Activated CD4-positive, alpha-beta T cell treated with anti-CD3 and anti-CD28 coated beads, Interleukin-10, Interleukin-2, amounts not matched to agents 100 ng/mL and 50 ng/mL, durations not matched to agents 16 hours and 8 hours (primary cell): ENCODE measurements at places on chromosomes 5 and 9.
A peak's percentile ranks its signal among the peaks of the same experiment; 100 is the strongest.

GRCh38 chr5:36377192-36377591, 75.5 kb upstream of the RANBP3L start:
- DNase-seq = no peak

DNA sequence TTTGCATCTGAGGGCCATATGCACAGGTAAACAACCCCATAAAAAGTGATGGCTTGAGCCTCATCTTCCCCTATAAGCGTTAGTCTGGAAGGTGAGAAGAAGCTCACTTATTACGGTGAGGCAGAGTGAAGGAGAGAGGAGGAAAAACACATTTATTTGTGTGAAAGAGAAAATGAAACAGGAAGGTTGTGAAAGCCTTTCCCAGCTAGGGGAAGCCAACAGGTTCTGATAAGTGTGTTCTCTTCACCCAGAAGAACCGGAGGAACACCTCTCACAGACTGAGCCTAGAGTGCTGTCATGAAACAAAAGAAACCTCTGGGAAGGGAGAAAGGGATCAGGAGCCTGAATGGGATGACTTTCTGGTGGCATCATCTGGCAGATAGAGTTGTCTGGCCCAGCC, 192.5 kb downstream of the PTTG1 start:
- no peak for DNase-seq

DNA sequence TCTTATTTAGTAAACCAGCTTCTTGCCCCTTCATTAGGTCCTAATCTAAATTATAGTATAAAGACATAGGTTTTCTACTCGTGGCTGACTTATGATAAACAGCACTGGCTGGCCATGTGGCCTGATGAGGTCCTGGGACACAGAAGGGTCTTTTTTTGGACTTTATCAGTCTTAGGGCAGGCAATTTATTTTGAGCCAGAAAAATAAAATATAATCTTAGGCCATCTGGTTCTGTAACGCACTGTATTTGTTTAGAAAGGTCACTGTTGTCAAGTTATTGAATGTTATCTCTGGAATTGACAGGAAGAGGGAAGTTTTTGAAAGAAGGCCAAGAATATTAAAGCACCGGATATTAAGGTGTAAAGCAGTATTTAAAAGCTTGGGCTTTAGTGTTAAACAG, 53.9 kb downstream of the RFX3 start:
- DNase-seq = no peak

DNA sequence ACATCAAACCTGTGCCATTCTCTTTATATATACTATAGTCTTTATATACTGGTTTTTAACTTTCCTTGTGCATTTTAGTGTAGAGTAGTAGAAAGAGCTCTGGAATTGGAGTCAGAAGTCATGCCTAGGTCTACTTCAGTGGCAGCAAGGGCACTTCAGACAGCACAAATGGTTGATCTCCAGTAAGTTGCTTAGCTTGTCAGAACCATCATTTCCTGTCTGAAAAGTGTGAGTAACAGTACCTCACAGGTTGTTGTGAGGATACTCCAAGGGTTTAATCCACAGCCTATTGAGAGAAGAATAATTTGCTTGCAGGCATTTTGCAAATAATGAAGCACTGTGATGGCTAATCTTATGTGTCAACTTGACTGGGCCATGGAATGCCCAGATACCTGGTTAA, 95.8 kb upstream of the NR4A3 start:
- no peak for DNase-seq

GRCh38 chr5:56745864-56746263, 69.5 kb upstream of the MAP3K1 start:
- no peak for DNase-seq

DNA sequence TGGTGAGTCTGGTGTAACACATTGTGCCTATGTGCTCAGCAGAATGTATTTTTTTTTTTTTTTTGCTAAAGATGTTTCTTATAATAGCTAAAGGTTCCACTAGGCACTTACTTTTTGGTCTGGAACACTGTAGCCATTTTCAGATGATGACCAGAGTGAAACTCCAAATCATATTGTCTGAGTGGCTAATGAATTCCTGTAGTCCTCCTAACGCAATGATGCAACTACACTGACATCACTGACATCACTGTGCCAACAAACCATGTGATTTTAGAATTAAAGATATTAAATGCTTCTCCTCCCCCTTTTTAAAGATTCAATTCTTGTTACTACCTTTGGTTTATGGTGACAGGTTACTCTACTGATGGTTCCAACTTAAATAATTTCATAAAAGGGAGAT, 28.8 kb downstream of the JAKMIP2 start:
- DNase-seq = no peak

DNA sequence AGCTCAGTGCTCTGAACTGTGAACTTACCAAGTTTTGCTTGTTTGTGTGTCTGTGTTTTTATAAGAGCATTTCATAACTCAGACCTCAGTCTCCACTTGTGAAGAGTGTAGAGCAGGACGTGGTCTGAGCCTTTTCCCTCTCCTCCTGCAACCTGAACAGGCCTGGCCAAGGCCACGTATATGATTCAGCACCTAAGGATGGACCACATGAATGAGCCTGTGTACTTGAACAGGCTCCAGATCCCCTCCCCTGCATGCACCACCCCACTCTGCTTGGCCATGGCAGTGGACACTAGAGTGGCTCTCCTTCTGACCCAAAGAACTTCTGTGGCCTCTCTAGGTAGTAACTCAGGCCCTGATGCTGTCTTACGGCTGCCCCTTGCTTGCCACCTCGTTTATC, 125.9 kb upstream of the FSTL4 start:
- DNase-seq = no peak

DNA sequence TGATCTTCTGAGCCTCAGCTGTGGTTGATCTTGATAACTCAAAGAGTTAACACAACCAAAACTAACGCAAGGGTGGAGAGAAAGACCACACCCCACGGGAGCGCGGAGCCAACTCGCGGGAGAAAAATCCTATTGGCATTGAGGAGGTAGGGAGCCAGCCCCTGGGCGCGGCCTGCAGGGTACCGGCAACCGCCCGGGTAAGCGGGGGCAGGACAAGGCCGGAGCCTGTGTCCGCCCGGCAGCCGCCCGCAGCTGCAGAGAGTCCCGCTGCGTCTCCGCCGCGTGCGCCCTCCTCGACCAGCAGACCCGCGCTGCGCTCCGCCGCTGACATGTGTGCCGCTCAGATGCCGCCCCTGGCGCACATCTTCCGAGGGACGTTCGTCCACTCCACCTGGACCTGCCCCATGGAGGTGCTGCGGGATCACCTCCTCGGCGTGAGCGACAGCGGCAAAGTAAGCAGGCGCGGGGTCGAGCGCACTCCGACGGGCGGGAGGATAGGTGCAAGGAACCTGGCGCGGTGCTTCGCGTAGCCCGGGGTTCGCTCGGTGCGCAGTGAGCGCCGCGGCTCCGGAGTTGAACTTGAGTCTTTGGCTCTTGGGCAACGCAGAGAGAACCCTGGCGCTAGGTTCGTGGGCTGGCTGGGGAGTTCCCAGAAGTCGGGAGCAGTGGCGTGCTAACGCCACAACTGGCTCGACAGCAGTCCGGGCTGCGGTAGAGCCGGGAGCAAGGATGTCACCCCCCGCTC, at the start of gene GDA:
Gene GDA (plus strand): TSS at position 210 of the 745 bp plus-strand sequence. CDS start 120 bp downstream, at position 330.
- DNase-seq = no peak

DNA sequence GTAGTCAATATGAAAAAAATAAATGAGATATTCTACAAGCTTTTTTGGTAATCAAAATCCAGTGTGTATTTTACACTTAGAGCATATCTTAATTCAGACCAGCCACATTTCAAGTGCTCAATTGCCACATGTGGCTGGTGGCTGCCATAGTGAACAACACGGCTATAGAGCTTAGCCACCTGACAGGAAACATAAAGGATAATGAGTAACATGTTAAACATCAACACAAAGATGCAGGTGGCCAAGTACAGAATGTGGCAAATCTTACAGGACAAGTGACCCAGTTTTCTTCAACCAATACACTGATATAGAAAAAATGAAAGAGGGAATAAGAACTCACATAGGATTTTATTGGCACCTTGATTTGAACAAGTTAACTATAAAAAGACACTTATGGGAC, 61.4 kb downstream of the KIF24 start:
- DNase-seq = no peak

DNA sequence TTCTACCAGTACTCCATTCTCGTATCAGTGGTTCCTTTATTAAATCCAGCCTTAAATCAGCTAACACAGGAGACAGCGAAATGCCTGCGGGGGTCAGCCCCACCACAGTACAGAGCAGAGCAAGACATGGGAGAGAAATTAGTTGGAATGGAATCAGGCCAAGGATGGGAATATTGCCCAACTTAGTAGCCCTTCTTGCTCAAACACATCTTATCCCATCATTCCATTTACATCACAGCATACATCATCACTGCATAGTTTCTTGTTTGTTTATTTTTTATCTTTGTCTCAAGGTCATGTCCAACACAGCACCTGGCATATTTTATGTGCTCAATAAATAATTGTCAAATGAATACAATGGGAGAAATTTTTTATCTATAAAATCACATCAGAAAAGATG, 34.3 kb upstream of the DAB2 start:
- no peak for DNase-seq

- no peak for DNase-seq
Measured at GRCh38 chr5:168179192-168179593, 112.3 kb upstream of the WWC1 start.

DNA sequence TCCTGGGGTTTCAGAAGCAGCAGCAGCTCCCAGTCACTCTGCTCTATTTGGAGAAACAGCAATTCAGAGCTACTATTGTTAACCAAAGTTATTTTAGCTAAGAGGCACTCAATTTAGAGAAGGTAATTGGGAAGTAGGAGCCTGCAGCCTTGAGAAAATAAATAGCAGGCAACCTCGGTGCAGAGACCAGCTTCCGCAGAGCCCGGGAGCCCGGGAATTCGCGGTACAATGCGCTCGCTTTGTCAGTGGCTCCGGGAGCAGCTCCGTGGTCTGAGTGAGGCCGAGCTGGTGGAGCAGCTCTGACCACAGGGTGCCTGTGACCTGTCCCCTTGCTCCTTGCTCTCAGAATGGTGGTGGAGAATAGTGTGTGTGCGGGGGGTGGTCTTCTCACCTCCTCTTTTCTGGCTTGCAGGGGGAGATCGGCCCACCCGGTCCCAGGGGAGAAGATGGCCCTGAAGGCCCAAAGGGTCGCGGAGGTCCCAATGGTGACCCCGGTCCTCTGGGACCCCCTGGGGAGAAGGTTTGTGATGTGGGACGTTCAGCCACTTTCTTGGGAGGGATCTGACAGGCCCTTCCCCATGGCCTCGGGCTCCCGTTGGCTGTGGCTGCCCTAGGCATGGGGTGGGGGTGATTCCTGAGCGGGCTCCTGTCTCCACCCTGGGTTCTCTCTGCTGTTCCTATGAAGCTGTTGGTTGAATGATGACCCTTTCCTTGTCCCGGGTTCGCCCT, 95.9 kb upstream of the FCN2 start:
- DNase-seq = no peak

DNA sequence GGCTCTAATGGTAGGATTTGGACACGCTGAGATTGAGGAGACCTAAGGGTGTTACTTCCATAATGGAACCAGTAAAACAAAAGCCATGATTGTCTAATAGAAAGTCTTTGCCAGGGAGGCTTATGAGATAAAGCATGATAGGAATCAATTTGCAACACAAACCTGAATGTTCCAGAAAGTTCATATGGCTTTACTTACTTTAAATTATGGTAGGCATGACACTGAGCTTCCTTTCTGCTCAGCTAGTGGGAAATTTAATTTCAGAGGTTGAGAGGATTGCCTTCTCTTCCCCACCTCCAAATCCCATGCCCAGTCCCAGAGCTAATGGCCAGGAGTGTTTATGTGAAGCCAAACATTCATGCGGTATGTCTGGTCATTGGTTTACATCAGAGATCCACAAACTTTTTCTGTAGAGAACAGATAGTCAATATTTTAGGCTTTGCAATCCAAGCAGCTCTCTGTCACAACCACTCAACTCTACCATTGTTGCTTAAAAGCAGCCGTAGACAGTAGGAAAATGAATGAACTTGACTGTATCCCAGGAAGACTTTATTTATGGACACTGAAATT, 114.5 kb downstream of the UGCG start:
- no peak for DNase-seq

- DNase-seq = no peak
Measured at GRCh38 chr5:177361418-177362291, 3.9 kb downstream of the RGS14 start.

- no peak for DNase-seq
Measured at GRCh38 chr9:33289496-33289895, 820 bp upstream of the NFX1 start.

DNA sequence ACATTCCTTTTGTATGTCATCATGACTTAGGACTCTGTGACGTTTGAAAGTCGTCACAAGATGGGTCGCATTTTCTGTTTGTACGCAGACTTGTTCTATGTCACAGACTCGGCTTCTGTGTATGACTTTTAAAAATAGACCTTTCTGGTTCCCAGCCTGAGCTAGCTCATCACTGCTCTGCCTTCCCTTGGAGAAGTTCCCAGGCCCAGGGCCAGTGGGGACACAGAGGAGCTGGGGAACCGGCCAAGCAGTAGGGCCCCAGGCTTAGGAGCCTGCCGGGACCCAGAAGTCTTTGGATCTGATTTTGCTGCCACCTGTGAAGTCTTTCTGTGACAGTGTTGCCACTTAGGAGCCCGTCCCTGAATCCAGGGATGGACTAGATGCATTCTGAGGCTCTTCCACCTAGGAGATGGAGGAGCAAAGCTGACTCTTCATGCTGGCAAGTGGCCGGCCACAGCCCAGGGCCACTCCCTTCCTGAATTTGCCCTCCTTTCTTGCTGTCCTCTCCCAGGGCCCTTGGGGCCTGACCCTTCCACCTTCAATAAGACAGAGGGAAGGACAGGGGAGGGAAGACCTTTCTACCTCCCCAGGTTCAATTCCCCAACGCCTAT, 18.1 kb upstream of the UBE2QL1 start:
- DNase-seq = no peak

DNA sequence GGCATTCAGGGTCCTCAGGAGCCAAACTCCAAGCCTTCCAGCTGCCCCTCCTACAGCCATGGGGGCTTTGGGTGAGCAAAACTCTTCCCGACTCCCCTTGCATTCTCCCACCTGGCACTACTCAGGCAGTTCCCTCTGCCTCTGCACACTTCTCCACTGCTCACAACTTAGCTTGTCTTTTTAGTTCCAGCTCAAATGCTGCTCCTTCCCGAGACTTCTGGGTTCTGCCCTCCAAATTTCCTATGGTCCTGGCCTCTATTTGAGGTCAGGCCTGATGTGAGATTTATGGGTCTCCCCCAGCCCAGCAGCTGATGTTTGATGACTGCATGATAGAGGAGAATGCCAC, 5.7 kb upstream of the SLC25A48 start:
- no peak for DNase-seq

GRCh38 chr9:21995006-21995665, 545 bp downstream of the CDKN2B-AS1 start:
- DNase-seq = peak; percentile 80

- DNase-seq = no peak
Measured at GRCh38 chr9:135246248-135247205, 159.1 kb downstream of the OLFM1 start.
